ENCODE measurements at places on chromosomes 4 and X.

GRCh38 chr4:182085051-182085480 is 158.1 kb upstream of the TENM3 start:
- DNase-seq, result no peak

GRCh38 chr4:74768857-74769525 is 25.3 kb downstream of the BTC start:
- DNase-seq, result no peak

DNA sequence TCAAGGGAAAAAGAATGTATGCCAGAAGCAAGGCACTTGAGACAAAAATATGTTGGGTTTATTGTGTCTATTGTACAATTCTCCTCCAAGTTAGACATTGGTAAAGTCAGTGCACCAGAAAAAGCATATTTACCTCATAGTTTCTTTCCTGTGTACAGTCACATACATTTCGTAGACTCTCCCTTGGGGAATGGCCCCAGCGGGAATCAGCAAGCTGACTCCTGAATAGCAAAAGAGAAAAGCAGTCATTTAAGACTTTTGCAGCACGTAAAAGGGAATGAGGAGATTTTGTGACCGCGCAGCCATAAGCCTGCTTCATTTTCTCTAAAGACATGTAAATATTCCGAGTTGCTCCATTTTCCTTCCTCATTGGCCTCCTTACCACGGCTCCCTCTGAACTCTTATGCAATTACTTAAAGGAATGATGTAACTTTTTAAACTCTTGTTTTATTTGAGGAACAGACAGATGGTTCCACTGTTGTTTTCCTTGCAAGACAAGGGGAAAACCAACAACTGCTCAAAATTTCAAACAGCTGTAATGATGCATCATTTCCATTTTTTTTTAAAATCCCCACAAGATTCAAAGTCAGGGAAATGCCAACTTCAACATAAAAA is 332.7 kb downstream of the UNC5C start:
- DNase-seq, result no peak

- DNase-seq, result no peak
Measured at GRCh38 chr4:130820448-130820847, 1724.5 kb downstream of the C4orf33 start.

GRCh38 chr4:54384563-54384962 is 155.5 kb downstream of the PDGFRA start:
- DNase-seq, result peak; percentile 23

DNA sequence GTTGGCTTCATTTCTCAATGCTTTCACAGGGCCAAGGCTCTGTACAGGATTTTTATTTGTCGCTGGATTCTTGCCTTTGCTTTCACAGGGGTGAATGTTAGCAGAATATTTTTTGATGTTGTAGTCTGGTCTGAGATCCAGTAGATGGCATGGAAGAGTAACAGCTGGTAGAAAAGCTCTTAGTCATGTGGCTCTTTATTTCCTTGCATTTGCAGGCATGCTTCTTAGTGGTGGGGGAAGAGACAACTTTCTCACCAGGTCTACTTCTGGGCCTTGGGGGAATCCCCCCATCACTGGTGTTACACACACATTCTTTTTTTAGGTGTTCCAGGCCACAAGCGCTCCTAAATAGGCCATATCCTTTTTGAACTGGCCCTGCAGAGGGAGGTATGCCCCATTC is 58.2 kb upstream of the DKK2 start:
- DNase-seq, result no peak

GRCh38 chr4:155668707-155669220 is 2.1 kb downstream of the GUCY1A1 start:
- DNase-seq, result no peak

GRCh38 chr4:140071806-140072205 is 82.2 kb downstream of the MAML3 start:
- DNase-seq, result no peak

GRCh38 chr4:793941-794621 is 31.8 kb downstream of the CPLX1 start:
- no peak for DNase-seq

- DNase-seq, result no peak
Measured at GRCh38 chrX:23334848-23335599, at the start of gene PTCHD1. Gene PTCHD1, plus strand, starts transcription at chrX:23334849. Its CDS starts 27 bp downstream, at chrX:23334876.

DNA sequence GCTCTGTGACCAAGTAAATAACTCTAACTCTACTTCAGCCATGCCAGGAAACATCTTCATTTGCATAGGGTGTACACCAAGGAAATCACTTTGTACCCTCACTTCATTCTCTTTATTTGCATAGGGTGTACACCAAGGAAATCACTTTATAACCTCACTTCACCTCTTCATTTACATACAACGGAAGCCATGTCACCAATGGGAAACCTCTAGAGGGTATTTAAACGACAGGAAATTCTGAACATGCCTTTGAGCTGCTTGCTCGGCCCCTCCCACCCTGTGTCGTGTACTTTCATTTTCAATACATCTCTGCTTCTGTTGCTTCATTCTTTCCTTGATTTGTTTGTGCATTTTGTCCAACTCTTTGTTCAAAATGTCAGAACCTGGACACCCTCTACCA is 848.1 kb upstream of the FRG1 start:
- DNase-seq, result no peak

GRCh38 chr4:121138039-121138825 is 25.9 kb downstream of the TNIP3 start:
- no peak for DNase-seq

GRCh38 chr4:145703850-145704497 is 24.0 kb downstream of the C4orf51 start:
- DNase-seq, result no peak

- no peak for DNase-seq
Measured at GRCh38 chr4:40927074-40927473, 177.3 kb downstream of the NSUN7 start.

GRCh38 chr4:62434921-62435320 is 1234.8 kb downstream of the ADGRL3 start:
- no peak for DNase-seq

DNA sequence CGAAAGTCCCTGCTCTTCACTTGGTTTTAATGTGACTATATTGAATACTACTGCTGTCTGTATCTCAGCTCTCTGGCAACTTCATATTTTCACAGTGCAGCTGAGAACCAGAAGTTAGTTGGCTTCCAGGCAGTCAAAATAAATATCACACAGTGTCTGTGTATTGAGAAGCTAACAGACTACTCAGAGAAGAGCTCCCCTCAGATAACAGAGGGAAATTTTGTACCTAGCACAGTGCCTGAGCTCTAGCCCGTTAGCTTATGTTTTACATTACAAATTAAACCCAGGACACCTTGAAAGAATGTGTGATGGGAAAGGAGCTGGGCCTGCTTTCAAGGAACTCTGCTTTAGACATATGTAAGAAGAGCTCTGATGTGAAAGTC is 22.7 kb downstream of the JADE1 start:
- no peak for DNase-seq

- DNase-seq, result no peak
Measured at GRCh38 chrX:112816908-112817307, 23.7 kb downstream of the AMOT start.

DNA sequence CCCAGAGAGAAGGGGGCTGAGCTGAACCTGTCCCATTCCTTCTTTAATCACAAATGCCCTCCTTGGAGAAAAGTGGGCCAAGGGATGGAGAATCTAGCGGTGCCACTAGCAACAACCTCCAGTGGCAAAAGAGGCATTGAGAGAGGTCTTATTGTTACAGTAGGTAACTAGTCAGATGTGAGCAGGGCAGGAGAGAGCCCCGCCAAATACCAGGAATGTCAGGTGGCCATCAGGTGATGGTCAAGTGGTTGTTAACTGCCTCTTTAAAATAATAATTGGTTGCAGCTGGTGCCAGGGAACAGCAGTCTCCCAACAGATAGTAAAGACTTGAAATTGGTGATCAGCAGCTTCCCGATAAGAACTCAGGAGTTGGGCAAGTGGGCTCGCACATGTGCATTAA is 116.1 kb downstream of the EVC2 start:
- no peak for DNase-seq

- DNase-seq, result no peak
Measured at GRCh38 chr4:108355186-108355901, 186.6 kb upstream of the LEF1 start.

GRCh38 chr4:56727150-56727549 is 46.1 kb upstream of the HOPX start:
- DNase-seq, result no peak

DNA sequence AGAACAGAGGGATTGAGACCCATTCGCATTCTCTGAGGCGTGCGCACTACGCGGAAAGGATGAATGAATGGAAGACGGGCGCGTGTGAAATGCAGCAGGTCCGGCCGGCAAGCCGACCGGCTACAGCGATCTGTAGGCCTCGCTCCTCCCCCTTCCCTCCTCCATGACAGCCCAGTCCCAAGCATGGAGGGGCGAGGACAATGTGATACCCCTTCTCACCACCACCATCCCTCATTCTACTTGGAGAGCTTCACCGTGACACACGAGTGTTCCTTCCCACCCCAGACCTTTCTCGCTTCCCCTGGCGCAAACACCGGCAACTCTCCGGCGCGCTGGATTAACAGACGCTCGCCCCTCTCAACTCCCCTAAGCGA is 815 bp downstream of the EIF4E start:
- peak; percentile 2 for DNase-seq

GRCh38 chr4:108060164-108060563 is 70.5 kb downstream of the HADH start:
- no peak for DNase-seq

- DNase-seq, result no peak
Measured at GRCh38 chr4:11503166-11503565, 74.5 kb upstream of the HS3ST1 start.

DNA sequence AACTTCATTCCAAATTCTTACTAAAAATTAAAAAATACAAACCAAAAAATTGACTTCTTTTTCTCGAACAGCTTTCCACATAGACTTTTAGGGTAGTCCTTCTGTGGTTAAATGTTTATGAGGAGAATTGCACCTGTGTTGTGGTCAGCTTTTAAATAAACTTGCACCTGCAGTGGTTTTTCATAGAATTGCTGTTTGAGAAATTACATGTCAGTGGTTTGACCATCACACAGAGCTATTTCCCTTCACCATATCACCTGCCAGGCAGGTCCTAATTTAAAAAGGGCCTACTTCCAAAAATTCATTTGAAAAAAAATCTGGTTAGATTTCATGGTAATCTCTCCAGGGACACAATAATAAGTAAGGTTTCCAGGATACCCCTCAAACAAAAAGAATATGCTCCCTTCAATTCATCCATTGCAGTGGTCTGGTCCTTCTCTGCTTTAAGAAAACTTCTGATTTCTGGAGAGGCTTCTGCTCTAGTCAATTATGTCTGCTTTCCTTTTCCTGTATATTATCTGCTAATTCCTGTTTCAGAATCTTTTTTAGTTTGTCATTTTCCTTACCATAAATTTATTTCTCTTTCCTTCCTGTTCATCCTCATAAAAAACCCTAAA is 9.8 kb upstream of the UTP3 start:
- no peak for DNase-seq

DNA sequence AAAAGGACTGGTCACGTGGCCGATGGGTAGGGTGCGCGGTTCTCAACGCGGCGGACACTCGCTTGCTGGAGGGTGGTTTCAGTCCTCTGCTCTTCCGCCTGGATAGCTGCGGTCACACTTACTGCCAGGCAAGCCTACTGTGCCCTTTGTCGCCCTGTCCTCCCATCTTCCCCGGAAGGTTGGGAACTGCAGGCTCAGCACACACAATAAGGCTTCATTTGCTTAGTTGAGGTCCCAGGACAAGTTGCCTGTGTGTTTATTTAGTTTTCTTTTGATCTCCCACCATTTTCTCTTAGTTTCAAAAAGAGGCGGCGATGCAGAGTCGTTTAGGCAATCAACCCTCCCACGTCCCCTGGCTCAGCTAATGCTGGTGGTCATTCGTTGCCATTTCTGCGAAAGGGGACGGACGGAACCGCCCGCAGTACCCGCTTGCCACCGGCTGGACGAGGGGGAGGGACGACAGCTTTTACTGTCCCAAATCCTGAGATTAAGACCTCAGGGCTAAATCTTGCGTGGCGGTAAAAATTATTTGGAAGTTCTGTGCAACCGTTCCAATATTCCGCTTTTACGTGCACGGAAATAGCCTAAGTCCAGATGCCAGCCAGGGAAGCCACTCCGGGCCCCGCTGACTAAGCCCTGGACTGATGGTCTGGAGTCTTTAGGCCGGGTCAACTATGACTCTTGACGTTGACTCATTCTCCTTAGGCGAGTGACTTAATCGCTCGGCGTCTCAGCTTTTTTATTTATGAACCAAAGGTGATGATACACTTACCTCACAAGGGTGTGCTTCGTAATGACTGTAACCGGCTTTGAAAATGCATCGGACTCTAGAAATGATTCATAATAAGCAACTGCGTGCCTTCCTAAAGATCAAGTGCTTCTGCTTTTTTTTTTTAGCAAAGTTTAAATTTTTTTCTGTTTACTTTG is 671 bp upstream of the EIF4E start:
- DNase-seq, result no peak

GRCh38 chrX:123990602-123991001 is 29.1 kb downstream of the STAG2 start:
- no peak for DNase-seq

GRCh38 chr4:56389558-56389957 is 2.3 kb upstream of the AASDH start:
- no peak for DNase-seq

DNA sequence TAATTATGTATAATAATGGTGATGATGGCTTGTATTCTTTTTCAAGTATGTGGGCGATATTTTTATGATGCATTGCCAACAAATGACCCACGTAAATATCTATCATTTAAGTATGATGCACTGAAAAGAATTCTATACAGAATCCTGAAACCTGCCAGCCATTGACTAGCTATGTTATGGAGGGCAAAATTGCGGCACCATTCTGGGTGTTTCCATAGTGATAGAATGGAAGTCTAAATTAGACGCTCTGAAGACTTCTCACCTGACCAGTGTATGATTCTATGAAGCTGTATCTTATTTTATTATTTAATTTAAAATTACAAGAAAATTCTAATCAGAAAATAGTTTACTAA is 677 bp upstream of the CENPC start:
- no peak for DNase-seq

DNA sequence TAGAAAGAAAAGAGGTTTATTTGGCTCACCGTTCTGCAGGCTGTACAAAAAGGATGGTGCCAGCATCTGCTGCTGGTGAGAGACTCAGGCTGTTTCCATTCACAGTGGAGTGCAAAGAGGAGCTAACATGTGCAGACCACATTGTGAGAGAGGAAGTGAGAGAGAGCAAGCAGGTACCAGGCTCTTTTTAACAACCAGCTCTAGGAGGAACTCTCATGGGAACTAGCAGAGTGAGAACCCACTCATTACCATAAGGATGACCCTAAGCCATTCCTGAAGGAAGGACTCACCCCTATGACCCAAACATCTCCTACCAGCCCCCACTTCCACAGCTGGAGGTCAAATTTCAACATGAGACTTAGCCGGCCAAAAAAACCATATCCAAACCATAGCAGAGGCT is 158.6 kb upstream of the ADGRL3 start:
- DNase-seq, result no peak

- no peak for DNase-seq
Measured at GRCh38 chr4:156961196-156962057, 10.2 kb downstream of the PDGFC start.

- no peak for DNase-seq
Measured at GRCh38 chr4:47053485-47053884, 22.1 kb downstream of the GABRB1 start.

- DNase-seq, result no peak
Measured at GRCh38 chrX:77446908-77447652, at the start of gene FGF16. Gene FGF16, plus strand, starts transcription at chrX:77447389. Its CDS starts 286 bp downstream, at chrX:77447675.

GRCh38 chr4:77538574-77539157 is 67.0 kb upstream of the CXCL13 start:
- no peak for DNase-seq

Measured in NCI-H187 (cell line).